CD4-positive, CD25-positive, alpha-beta regulatory T cell (primary cell): ENCODE measurements at places on chromosomes 1 and 21. TPM values are rescaled to one million over a fixed set of nuclear protein-coding genes. Genes with fewer than 3 reads are reported as not detected.

Gene LCE2A
- not detected for total RNA-seq

Gene BMP8A
- total RNA-seq = 0.35 TPM

DNA sequence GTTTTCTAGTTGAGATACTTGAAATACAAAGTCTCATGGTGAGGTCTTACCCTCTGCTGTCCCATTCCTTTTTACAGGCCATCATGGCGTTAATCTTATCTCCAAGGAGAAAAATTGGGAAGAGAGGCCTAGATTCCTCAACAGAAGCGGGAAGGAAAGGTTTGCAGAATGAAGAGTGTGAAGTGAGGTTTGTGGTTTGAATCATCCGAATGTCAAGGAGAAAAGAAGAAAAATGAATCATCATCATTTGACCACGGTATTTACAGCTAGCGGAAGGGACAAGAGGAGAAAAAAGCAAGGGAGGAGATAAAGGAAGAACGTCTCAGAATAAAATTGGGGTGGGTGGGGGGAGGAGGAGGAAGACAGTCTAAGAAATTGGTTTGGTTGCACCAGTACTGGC lies 935 bp upstream of the COG2 start:
- no peak for DNase-seq

DNA sequence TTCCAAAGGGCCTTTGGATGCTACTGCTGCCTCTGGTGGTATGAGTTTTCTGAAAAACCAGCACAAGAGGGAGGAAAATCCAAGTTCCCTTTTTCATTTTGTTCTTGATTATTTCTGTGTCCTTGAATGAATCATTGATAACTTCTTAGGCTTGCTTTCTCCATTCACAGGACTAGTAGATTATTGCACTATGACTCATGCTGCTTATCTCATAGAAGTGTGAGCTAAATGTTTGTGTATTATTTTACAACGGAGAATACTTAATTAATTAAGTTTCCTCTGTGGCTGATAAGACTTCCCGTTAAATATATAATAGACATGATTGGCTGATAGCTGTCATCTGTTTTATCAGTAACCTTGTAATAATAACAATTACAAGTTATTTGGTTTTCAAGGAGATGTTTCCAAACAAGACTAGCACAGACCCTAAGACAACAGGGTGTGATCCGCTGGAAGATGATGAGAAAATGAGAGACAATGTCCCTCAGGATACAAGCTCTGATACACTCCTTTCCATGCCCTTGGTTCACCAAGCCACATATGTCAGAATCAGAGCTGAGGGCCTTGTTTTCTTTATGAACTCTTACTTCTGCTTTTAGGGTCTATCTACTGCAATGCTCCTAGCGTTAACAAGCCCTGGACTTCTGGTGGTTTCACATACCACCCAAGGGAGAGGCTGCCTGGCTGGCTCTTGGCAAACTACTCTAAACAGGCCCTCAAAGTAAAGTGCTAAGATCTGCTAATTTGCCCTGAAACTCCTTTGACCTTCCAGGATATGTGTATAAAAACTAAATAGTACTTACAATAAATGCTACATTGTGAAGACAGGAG lies 1078.3 kb downstream of the TTLL7 start:
- DNase-seq = no peak

GRCh38 chr1:201861448-201861847 lies 27.2 kb upstream of the SHISA4 start:
- no peak for DNase-seq

- DNase-seq = peak; percentile 81
These were observed 2.6 kb upstream of the CREG1 start for GRCh38 chr1:167555971-167556714.

DNA sequence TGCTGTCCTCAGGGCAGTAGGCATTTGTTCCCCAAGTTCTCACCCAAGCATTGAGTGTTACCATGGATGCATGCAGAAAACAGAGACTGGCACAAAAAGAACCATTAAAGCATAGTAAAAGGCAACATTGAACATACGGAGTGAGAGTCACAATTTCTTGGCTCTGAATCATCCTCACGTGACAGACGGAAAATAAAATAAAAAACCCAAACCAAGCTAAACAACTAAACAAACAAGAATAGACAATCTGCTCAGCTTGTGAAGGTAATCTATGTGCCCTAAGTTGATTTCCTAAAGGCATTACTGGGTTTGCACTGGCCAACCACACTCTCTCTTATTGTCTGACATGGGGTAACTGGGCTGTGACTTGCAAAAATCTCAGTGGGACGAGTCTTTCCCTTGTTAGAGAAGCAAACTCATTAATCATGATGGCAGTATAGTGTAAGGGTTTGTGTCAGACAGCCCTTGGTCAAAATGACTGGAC lies 306.0 kb downstream of the ASTN1 start:
- no peak for DNase-seq

GRCh38 chr1:231193710-231194340 lies 32.0 kb downstream of the TRIM67 start:
- no peak for DNase-seq

DNA sequence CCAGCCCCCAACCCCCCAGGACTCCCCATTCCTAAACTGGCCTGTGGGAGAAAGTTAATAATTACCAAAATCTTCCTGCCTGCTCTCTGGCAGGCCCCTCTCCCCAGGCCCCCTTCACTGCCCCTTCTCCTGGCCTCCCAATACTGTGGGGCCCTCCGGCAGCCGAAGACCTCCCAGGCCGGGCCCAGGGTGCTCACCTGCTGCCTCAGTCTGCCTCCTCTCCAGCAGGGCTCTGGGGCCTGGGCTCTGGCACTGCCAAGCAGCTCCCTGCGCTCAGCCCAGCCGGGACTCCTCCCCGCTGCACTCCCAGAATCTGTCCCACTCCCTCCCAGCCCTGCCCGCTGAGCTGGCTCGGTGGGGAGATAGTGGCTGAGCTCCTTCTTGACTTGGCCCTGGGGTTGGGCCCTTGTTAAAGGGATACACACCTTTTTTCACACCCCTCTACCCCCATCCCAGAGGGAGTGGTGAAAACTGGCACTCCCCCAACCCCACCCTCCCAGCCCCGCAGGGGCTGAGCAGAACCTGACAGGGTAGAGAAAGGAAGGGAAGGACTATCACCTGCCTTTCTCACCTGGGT lies at the start of gene S100A16:
Gene S100A16, minus strand, starts transcription at position 383 of the 577 bp plus-strand sequence. CDS start 4,986 bp downstream, outside the sequence.
- DNase-seq = no peak

- no peak for DNase-seq
These were observed 2.8 kb downstream of the DNTTIP2 start for GRCh38 chr1:93876244-93876643.

DNA sequence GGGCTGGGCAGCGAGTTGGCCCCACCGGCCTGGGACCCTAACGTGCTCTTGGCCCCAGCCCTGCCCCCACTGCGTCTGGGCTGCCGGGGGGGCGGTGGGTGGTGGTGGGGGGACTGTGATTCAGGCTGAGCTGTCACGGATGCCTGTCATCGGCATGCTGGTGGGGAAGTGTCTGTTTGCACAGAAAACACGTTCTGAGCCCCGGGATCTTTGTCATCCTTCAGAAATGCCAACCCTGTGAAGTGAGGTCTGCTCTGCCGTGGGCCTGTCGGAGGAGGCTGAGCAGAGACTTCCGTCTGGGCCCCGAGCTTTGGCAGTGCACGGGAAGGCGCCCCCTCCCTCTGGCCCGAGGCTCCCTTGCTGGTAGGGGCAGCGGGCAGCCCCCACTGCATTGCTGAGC lies 24.3 kb upstream of the PLCH2 start:
- DNase-seq = no peak

- DNase-seq = no peak
These were observed 88.6 kb downstream of the ZSWIM5 start for GRCh38 chr1:45117766-45118165.

DNA sequence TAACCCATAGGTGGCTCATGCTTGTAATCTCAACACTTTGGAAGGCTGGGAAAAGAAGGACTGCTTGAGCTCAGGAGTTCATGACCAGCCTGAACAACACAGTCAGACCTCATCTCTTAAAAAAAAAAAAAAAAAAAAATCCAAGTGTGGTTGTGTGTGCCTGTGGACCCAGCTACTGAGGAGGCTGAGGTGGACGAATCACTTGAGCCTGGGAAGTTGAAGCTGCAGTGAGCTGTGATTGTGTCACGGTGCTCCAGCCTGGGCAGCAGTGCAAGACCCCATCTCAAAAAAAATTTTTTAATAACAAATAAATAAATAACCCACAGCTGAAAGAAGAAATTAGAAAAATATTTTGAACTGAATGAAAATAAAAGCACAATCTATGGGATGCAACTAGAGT lies 13.8 kb downstream of the INTS7 start:
- no peak for DNase-seq

DNA sequence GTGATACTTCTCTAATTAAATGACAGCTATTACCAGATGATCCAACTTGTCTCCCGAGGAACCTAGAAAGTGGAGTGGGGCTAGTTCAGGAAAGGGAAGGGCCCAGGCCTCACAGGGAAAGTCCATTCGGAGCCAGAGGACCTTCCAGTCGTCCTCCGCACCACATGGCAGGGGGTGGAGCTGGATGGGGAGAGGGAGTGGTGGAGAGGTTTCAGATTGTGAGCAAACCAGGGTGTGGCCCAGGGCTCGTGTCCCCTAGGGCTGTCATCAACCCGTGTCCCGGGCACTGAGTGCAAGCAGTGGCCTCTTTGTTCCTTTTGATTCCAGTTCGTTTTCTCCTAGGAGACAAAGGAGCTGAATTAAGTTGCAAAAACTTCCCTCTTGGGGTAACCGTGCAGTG lies 114.9 kb downstream of the HUNK start:
- DNase-seq = no peak

GRCh38 chr1:221991221-221991620 lies 249.3 kb upstream of the DUSP10 start:
- no peak for DNase-seq
